GM10248 (cell line): ENCODE measurements at places on chromosomes 16 and 17.

DNA sequence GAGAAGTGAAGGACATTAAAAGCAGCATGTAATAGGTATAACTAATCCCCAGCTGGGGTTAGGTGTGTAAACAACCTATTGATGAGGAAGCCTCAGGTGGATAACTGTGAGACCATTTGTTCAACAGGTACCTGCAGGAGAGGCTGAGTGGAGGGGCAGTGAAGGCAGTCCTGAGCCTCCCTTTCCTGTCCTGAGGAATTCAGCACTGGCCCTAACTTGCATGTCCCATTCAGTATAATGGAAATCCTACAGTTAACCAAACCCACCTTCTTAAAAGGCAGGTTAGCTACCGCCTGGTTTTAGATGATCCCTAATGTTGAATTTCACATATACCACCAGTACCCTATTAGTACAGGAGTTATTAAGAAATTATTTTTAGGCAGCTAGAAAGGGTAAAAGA is 225.9 kb upstream of the GOT2 start:
- DNase-seq, result no peak

DNA sequence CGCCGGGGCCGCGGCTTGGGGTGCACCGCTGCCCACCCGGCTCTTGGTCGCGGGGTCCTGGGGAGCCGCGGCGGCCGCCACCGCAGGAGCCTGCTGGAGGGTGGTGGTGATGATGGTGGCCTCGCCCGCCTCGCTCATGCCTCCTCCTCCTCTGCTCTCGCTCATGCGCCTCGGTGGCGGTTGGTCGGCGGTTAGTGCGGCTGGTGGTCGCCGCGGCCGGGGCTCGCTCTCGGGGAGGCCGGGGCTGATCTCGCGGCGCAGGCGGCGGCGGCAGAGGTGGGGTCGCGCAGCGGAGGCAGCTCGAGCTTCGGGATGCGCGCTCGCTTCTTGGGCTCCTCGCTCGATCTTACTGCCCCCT is 41.6 kb downstream of the AHSP start:
- DNase-seq, result no peak

DNA sequence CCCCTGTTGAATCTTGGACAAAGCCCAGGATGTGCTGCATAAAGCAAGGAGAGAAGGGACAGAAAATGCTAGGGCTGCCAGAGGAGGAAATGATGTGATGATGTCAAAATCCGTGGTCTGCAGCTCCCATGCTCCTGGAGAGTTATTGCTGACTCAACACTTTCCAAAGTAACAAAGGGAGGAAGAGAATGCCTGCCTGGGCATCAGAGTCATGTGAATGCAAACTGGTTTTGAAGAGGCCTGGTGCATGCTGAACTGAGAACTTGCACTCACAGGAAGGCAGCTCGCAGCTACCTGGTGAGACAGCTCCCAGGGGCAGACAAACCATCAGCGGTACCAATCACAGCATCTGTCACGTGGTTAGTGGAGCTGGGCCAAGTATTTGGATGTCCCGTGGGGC is 2.8 kb downstream of the MARVELD3 start:
- DNase-seq, result no peak

DNA sequence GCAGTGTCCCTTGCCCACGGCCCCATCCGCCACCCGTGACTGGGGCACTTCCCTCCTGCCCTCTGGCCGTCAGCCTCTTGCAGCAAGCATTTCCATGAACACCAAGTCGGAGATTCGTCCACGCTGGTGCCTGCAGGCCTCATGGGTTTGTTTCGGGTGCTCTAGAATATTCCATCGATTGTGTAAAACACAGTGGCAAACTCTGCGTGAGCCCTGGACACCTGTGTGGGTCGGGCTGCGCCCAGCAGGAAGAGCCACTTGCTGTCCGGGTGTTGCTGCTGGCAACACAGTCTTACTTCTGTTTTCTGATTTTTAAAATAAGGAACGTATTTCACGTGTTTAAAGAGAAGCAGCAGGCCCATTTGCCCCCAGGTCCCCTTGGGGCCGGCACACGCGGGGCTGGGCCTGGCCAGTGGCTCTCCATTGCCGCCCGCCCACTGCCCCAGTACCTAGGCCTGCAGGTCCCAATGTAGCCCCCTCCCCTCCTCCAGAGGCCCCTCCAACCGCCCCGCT is 10.0 kb downstream of the CYBC1 start:
- no peak for DNase-seq

GRCh38 chr17:34081269-34081668 is 173.8 kb upstream of the CCL2 start:
- DNase-seq, result peak; percentile 15

DNA sequence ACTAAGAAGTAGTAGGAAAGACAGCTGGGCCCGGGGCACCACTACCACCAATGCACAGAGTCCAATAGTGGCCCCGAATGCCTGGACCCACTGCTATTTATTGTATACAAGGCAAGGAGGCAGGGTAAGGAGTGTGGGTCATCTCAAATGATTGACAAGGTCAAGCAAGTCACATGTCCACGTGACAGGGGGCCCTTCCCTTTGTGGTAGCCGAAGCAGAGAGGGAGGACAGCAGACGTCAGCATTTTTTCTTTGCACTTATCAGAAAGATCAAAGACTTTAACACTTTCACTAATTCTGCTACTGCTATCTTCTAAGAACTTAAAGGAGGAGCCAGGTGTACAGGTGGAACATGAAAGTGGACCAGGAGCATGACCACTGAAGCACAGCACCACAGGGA is 6.5 kb downstream of the VPS53 start:
- no peak for DNase-seq

- no peak for DNase-seq
Measured at GRCh38 chr17:83199500-83200201, 120.2 kb downstream of the METRNL start.

GRCh38 chr17:6985266-6985665 is 10.6 kb upstream of the ALOX12 start:
- DNase-seq, result no peak

- no peak for DNase-seq
Measured at GRCh38 chr16:19127674-19128131, 13.9 kb downstream of the ITPRIPL2 start.
